ENCODE measurements at places on chromosomes 2 and 18.

DNA sequence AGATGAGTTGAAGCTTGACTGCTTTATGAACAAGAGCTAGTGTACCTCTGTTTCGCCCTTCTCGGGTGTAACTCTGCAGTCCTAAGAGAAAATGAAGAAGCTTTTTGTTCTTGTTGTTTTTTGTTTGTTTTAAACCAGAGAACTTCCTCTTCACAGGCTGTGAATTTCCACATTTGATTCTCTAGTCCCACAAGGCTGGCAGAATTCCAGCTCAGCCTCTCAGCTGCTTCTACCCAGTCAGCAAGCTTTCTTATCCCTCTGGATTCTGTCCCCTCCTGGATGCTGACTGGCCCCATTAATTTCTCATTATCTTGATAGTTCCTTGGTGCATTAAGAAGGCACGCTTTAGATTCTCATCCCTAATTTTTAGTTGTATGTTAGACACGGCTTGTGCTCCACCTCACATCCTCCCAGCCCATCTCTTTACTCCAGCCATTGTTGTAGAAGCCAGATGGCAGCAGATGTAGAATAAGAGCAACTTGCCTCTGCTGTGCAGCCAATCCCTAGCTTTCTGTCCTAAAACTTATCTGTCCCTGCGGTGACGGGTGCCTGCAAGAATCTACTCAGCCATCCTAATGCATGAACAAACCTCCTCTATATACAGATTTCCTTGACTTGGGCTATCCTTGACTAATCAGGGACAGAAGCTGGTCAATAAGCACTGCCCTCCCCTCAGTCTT lies 12.3 kb upstream of the RESP18 start:
- DNase-seq = no peak

DNA sequence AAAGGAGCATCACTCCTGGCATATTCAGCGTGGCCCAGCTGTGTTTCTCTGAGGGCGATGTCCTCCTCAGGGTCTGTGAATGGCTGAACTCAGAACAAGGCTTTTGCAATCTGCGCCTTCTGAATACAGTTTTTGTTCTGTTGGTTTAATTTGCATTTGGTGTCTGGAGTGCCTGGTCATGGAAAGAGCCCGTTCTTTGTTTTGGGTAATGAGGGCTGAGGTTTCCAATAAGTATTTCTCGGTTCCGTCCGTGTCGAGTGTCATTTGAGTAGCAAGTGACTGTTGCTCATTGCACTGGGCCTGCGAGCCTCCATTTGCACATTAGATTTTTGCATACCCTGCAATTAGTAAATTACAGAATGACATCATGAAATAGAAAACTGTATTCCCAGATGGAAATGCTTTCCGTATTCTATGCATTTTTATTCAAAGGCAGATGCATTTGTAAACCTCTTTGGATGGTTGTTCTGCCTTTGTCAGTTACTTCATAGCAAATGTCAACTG lies 57.3 kb downstream of the NEDD4L start:
- DNase-seq = no peak

- DNase-seq = peak; percentile 81
Measured at GRCh38 chr18:35029103-35029502, 12.1 kb upstream of the MAPRE2 start.

DNA sequence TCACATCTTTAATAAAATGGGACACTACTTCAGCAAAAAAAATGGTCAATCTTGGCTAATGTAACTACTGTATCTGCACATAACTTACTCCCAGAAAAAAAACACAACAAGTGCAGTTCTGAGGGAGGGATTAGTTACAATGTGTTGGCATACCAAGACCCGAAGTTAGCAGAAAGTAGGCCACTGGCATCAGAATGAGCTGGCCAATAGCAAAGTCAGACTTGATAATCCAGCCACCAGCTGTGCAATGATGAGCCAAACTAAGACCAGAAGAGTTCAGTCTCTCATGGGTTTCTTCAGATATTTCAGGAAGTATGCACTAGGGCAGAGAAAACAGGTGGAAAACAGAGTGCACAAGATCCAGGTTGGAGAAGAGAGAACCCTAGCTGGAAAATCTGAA lies 65.3 kb downstream of the OLA1 start:
- DNase-seq = no peak

DNA sequence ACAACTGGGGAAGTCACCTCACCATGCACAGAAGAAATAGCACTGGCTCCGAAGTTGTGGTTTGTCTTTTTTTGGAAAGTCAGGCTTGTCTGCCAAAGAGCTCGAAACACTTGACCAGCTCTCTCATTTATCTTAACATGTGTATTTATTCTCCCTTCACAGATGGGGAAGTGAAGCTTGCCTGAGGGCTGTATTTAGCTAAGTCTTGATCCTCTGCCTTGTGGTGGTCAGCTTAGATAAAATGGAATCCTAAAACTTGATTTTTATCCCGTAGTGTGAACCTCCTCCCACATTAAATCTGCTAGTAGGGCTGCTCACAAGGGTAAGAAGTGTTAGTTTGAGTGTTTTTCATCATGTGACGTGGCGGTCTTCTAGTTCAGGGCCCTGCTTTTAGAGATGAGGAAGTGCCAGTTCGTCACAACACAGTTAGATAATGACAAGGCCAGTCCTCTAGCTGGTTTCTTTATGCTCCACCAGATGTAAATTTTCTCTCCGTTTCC lies 89.7 kb downstream of the TMEM247 start:
- peak; percentile 20 for DNase-seq

DNA sequence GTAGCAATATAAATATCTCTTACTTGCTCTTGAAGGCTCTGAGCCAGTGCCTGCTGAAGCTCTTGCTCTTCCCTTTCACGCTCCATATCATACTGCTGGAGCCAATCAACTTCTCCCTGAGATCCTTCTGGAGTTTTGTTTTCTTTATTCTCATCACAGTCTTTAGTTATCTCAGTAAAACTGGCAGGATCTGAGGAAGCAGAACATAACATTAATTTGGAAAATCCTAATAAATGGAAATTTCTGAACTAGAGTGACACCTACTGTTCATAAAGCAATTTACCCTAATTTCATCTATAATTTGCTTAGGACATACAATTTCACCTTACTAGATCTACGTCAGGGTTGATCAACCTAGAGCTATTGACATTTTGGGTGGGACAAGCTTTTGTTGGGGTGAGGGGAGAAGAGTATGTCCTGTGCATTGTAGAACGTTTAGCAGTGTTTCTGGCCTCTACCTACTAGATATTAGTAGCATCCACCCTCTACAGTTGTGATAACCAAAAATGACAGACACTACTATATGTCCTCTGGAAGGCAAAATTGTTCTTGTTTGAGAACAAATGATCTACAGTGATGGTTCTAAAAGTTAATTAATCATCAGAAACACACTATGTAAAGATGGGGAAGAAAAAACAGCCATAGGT lies 47.2 kb downstream of the VIL1 start:
- peak; percentile 21 for DNase-seq

DNA sequence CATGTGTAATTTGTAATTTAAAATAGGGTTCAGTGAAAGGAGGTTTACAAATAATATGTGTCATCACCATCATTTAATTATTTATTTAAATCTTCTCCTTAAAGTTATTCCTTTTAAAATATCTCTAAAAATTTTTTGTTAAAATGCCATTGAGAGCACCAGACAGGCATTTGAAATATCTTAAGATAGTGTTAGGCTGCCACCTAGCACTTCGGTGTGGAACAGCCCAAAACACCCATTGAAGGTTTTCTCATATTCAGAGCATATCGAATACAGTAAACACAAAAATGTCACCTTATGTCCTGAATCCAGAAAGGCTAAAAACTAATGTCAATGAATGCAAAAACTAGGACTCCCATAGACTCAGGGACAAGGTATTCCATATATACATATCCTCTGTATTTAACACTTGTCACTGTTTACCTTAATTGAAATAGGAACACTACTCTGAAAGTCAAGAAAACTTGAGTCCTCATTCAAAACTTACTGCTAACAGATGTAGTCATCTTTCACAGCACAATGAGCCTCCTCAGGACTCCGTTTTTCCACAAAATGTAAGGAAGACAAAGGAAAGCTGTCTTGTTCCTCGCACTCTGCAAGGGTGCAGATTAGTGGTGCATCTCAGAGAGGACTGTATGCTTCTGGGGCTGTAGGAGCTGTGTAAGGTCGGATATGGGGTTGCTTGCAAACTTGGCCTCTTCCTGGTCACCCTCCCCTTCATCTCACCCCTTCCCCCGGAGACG lies 329.5 kb downstream of the PAX3 start:
- DNase-seq = peak; percentile 41

GRCh38 chr2:163491850-163492249 lies 244.0 kb downstream of the FIGN start:
- no peak for DNase-seq

- DNase-seq = peak; percentile 40
Measured at GRCh38 chr18:33010149-33010548, 237.3 kb upstream of the KLHL14 start.

GRCh38 chr2:163701399-163702195 lies 34.2 kb downstream of the FIGN start:
- no peak for DNase-seq

DNA sequence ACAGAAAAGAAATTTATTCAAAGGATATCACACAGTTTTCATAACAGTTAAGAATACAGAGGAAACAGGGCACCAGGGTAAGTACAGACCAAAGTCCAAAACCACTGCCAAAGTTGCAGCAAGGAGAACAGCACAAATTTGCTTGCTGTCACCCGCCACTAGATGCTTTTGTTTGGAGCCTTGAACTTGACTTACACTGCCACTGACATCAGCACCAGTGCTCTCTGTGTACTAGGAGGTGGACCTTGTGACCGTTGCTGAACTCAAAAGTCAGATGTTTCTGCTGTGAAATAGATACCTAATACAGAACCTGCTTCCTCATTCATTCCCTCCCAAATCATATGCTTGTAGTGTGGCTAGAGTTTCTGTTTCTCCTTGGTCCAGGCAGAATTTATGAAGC lies 578.3 kb upstream of the TMEFF2 start:
- DNase-seq = no peak

GRCh38 chr2:101251844-101252407 lies 760 bp upstream of the CNOT11 start:
- no peak for DNase-seq

DNA sequence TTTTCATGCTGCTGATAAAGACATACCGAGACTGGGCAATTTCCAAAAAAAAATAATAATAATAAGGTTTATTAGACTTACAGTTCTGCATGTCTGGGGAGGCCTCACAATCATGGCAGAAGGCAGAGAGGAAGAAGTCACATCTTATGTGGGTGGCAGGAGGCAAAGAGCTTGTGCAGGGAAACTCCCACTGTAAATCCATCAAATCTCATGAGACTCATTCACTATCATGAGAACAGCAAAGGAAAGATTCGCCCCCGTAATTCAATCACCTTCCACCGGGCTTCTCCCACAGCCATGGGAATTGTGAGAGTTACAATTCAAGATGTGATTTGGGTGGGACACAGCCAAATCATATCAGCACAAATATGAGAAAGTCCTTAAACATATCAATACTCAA lies 1314.8 kb downstream of the DPP10 start:
- DNase-seq = no peak

- DNase-seq = no peak
Measured at GRCh38 chr2:136492901-136493300, 272.4 kb upstream of the THSD7B start.

DNA sequence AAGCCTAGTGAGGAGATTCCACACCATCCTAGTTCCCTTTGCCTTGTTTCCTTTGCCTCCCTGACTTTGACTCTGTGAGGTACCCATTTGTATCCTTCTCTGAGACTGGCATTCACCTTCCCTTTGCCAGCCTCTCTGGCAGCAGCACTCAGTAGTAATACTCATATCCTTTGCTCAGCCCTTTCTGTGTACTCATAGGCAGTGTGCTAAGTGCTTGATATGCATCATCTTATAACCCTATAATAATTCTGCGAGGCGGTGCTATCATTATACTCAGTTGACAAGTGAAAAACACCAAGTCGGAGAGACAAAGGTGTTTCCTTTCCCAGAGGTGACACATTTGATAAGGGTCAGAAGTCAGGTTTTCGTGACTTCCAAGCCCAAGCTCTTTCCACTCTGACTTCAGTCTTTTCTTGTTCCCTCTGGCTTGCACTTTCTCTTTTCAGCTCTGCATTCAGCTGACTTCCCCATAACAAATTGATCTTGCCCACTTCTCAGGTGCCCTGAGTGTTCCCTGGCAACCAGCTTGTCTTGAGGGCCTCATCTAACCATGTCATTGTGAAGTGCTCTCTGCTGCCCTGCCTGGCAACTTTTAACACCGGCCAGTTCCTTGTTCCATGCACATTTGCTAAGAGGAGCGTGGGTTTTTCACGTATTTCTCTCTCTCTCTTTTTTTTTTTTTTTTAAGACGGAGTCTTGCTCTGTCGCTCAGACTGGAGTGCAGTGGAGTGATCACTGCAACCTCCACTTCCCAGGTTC lies 94.5 kb upstream of the UPP2 start:
- DNase-seq = no peak

- peak; percentile 52 for DNase-seq
Measured at GRCh38 chr2:64750001-64750816, 96.5 kb upstream of the SERTAD2 start.

GRCh38 chr2:117635481-117635880 lies 179.0 kb upstream of the DDX18 start:
- DNase-seq = no peak

GRCh38 chr18:24019641-24020331 lies 5.2 kb downstream of the TTC39C start:
- peak; percentile 44 for DNase-seq

GRCh38 chr2:1704631-1705556 lies 39.4 kb downstream of the PXDN start:
- DNase-seq = no peak

- no peak for DNase-seq
Measured at GRCh38 chr2:120933693-120934573, 198.3 kb downstream of the GLI2 start.

GRCh38 chr2:22035361-22035830 lies 911.6 kb downstream of the TDRD15 start:
- peak; percentile 51 for DNase-seq

GRCh38 chr2:18976168-18976961 lies 382.1 kb downstream of the OSR1 start:
- peak; percentile 94 for DNase-seq

- no peak for DNase-seq
Measured at GRCh38 chr2:163081754-163082153, 243.2 kb upstream of the KCNH7 start.

DNA sequence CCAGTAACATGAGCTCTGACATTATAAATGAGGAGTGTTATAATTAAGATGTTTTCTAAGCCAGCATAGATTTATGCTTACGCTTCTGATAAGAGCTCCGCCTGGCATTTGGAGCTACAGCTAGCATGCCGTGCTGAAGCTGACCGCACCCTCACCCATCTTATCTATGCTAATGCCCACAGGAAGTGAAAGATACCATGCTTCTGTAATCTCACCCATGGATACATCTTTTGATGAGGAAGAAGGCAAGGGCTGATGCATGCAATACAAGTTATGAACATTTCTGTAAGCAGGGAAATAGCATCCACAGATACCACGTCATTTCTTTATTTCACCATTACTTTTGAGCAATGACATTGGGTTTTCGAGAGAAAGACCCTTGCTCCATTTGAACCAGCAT lies 82.3 kb downstream of the ARL4C start:
- DNase-seq = no peak

- DNase-seq = no peak
Measured at GRCh38 chr18:31658670-31659575, 25.5 kb downstream of the B4GALT6 start.

- peak; percentile 92 for DNase-seq
Measured at GRCh38 chr2:233566141-233566956, at the start of gene USP40. Gene USP40 (minus strand): TSS chr2:233566782. CDS start chr2:233565554, 1,228 bp downstream.
